ENCODE measurements at places on chromosomes 4 and X. TPM values are rescaled to one million over a fixed set of nuclear protein-coding genes. Genes with fewer than 3 reads are reported as not detected.

Gene PLAC8
- 1.1 TPM for total RNA-seq

DNA sequence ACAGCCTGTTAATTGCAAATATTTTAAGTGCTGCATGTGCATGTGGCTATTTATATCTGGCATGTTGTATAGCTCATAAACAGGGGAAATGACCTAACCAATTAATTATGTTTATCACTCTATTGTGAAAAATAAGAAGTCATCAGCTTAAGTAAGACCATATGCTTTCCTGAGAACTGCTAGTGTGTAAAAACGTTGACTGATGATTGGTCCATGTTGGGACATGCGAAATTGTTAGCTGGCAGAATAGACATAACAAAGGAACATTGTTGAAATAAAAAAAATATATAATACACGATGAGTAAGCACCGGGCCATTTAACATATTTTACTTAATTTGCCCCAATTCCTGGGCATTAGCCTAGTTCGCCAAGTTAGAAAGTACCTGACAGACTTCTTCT, 207.5 kb downstream of the ANK2 start:
- DNase-seq: no peak

- DNase-seq: no peak
Measured at GRCh38 chrX:24146283-24146949, 3.1 kb upstream of the ZFX start.

GRCh38 chrX:68498508-68499379, at the start of gene YIPF6:
YIPF6 (plus strand) TSS chrX:68499051; CDS start chrX:68499067, 16 bp downstream.
- peak; percentile 66 for DNase-seq

DNA sequence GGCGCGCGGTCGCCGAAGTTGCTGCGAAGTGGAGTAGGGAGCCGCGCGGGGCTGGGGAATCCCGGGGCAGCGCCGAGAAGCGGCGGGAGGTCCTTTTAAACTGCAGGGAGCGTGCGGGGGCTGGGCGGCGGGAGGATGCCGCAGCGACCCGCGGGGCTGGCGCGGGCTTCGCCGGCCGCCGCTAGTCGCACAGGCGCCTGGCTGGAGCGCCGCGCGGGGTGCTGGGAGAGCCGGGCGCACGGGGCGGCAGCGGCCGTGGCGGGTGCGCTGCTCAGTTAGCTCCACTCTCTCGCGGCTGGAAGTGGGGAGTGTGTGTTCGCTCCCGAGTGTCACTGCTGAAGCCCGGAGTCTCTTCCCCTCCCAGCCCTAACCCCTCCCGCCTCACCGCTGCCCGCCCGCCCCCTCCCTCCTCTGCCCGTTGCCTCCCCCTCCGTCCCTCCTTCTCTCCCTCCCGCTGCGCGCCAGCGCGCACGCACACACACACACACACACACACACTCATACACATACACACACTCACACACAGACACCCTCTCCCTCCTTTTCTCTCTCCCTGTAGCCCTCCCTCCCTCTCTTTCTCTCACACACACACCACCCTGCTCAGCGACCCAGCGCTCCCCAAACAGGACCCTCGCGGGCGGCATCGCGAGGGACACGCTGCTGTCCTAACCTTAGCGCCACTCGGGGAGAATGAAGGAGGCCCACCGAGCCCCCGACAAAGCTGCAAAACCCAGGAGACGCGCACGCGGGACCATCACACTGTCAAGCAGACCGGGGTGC, at the start of gene NDNF:
Gene NDNF (minus strand): TSS at position 312 of the 780 bp plus-strand sequence. CDS start 26,698 bp downstream, outside the sequence.
- no peak for DNase-seq

Gene RASL11B
- total RNA-seq: 4.9 TPM

- DNase-seq: no peak
Measured at GRCh38 chrX:100355680-100356079, 54.4 kb downstream of the PCDH19 start.

GRCh38 chr4:23878246-23878891, 11.5 kb downstream of the PPARGC1A start:
- DNase-seq: no peak

Gene ACSL1
- 254 TPM for total RNA-seq

- no peak for DNase-seq
Measured at GRCh38 chr4:144667500-144667899, 21.5 kb downstream of the HHIP start.

DNA sequence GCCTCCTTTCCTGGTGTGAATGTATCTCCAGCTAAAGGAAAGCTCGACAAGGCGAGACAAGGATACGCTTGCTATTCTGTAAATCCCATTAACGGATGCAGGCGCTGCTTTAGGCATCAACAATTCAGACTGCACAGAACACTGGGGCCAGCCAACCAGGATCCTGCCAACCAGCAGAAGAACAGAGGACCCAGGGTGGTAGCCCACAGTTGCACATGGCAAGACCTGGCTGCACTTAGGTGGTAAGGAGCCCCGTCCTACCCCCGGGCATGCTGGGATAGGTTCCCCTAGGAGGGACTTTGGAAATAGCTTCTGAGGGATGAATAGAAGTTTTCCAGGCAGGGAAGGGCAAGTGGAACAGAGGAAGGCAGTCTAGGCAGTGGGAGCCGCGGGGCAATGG, 20.7 kb downstream of the PSAPL1 start:
- no peak for DNase-seq

Gene NIPAL1
- total RNA-seq: under 0.01 TPM

DNA sequence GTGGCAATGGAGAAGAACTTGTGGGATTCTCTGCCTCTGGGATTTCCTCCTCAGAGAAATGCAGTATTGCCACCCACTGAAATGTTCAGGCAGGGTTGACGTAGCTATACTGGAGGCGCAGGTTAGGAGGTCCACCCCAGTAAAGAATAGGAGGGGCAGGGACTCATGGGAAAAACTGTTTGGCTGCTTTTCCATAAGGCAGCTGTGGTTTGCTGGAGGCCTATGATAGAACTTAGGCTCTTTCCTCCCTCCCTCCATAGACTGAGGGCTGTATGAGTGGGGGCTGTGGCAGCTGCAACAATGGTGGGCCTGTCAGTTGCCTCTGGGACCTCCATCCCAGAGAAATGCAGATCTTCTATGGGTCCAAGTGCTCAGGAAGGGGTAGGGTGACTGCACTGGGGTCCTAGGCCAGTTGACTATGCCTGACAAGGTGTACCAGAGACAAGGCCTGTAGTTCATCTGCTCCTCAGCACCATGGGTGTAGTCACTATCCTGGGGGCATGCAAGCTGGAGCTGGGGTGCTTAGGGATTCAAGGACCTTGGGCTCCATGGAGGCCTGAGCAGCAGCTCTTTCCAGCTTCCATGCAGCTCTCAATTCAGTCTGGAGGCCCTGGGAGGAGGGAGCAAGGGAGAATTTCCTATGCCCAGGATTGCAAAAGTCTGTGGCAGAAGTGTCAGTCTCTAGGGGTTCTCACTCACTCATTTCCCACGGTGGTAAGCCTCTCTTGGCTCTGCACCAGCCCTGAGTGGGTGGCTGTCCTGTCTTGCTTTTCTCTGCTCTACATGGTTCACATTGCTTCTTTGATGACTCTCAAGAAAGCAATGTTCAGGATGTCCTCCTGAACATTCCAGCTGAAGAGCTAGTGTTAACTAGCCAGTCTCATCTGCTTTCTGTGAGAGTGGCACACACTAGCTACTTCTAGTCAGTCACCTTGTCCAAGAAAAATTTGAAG, 353.0 kb downstream of the IDS start:
- DNase-seq: peak; percentile 32

DNA sequence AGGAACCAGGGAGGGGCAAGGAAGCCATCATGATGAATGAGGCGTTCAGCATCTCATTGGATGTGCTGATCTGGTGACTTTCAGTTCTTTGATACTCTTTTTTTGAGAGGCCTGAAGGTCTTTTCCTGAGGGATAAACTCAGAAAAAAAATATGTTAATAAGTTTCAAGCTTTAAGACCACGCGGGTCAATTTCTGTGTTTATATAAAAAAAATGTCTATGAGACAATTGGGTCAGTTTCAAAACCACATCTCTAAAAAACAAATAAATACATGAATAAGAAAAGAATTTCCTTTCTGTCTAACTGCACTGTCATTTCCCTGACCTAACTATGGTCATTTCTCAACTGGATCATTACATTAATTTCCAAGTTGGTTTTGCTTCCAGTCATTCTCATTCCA, 62.6 kb downstream of the TRIML1 start:
- no peak for DNase-seq

- DNase-seq: no peak
Measured at GRCh38 chrX:136032370-136032769, 47.1 kb downstream of the SLC9A6 start.

Gene WWC2
- total RNA-seq: 40.3 TPM

DNA sequence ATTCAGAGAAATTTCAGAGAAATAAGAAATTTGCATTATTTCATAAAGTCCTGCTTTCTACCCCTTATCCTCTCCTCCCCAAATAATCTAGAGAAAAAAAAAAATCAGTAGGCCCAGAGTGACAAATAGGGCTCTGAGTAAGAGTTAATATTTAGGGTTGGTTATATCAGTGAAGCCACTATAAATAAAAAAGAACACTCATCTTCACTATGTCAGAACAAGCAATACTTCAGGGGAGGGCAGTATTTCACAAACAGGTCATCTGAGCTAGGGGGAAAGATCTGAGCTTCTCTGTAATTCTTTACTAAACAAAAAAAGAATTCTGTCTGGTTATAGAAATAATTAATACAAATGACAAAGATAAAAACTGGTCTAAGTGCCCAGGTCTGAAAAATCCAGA, 39.4 kb downstream of the PDE5A start:
- no peak for DNase-seq

GRCh38 chr4:153643406-153644383, 40.4 kb upstream of the TLR2 start:
- no peak for DNase-seq
